Stimulated activated CD4-positive, alpha-beta T cell treated with anti-CD3 and anti-CD28 coated beads, Interleukin-15, amount 100 ng/mL, for 1 hour (primary cell): ENCODE measurements at places on chromosomes 16 and 17.

- DNase-seq: no peak
These were observed 156.8 kb upstream of the CHMP6 start for GRCh38 chr17:80834893-80835275.

- DNase-seq: no peak
These were observed 939.9 kb upstream of the SOX9 start for GRCh38 chr17:71180801-71181385.

DNA sequence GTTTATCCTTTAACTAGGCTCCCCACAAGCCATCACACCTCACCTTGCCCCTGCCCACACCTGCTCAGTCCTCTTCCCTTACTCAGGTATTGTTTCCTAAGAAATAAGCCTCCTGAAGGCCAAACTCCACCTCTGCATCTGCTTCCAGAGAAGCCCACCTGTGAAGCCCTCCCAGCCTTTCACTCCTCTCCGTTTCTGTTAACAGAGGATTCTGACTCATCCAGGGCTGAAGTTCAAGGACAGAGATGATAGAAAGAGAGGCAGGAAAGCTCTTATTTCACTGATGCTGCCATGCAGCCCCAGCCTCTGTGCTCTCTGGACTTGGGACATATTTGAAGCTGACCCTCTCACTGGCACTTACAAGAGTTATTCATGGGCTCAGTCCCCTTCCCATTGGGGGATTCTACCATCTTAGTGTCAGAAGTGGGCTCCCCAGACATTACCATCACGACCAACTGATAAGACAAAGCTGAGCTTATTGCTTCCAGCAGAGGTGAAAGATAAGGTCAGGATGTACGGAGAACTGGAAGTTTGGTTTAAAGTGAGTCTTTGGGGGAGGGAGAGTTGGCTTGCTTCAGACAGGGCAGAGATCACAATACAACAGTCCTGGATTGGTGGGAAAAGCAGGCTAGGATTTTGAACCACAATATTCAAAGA, 35.3 kb upstream of the XYLT2 start:
- no peak for DNase-seq

GRCh38 chr17:82274134-82275020, 877 bp upstream of the CSNK1D start:
- no peak for DNase-seq

- no peak for DNase-seq
These were observed 684 bp upstream of the RSAD1 start for GRCh38 chr17:50477976-50478375.

DNA sequence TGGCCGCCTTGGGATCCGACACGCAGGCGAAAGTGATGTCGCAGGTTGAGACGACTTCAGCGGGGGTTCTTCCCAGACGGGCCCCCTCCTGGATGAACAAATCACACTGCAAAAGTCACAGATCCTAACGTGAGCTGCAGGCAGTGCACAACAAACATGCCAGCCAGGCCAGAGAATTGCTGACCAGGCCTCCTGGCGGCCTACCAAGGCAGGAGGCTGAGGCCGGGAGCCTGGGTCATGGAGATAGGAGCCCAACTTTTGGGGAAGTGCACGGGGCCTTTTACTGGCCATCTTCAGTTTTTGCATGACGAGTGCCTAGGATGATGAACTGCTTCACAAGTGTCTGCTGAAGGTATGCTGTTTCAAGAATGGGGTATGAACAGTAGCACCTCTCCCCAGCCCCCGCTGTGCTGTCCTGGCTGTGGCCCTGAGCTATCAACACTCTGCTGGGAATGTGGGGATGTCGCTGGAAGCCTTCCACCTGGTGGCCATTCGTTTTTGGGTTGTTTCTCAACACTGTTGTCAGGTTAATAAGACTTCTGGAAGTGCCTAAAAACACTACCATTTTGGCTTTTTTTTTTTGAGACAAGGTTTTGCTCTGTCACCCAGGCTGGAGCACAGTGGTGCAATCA, 12.2 kb upstream of the ROGDI start:
- no peak for DNase-seq

DNA sequence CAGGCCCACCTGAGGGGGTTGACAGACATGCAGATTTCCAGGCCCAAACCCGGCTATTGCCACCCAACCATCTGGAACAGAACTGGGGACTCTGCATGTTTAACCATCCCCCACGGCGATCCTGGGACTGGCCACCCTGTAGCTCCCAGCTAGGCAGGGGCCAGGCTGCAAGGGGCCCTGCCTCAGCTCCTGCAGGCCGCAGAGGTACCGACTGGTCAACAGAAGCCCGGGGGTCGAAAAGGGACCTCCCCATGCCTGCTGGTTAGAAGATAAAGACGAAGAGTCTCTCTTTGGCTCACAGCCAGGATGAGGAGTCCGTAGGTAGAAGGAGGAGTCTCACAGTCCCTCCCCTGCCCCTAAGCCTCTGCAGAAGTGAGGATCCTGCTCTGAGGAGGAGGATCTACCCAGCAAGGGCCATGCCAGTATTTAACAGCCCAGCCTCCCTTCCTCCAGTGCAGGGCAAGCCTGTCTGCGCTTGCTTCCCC, 223.4 kb upstream of the TNRC6C start:
- no peak for DNase-seq

- no peak for DNase-seq
These were observed 21.1 kb downstream of the KCTD19 start for GRCh38 chr16:67305216-67306071.

GRCh38 chr17:79624718-79625478, 14.0 kb upstream of the RBFOX3 start:
- DNase-seq: no peak

- no peak for DNase-seq
These were observed 21.7 kb downstream of the LRRC75A start for GRCh38 chr17:16470265-16470664.

DNA sequence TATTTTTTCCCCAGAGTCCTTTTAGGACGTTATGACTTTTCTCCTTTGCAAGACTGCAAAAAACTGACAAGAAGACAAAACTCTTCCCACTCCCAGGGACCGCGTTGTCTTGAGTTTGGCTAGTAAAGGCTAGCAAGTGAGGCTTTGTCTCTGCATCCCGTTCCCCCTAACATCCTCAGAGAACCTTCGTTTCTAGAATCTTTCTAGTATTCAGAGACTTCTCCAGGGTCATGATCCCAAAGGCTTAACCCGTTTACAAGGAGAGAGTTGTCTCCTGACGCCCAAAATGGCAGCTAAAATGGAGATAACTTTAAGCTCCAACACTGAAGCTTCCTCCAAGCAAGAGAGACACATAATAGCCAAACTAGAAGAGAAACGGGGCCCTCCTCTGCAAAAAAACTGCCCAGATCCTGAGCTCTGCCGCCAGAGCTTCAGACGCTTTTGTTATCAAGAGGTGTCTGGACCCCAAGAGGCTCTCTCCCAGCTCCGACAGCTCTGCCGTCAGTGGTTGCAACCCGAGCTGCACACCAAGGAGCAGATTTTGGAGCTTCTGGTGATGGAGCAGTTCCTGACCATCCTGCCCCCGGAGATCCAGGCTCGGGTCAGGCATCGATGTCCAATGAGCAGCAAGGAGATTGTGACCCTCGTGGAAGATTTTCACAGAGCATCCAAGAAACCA, 843 bp downstream of the ZNF174 start:
- no peak for DNase-seq

DNA sequence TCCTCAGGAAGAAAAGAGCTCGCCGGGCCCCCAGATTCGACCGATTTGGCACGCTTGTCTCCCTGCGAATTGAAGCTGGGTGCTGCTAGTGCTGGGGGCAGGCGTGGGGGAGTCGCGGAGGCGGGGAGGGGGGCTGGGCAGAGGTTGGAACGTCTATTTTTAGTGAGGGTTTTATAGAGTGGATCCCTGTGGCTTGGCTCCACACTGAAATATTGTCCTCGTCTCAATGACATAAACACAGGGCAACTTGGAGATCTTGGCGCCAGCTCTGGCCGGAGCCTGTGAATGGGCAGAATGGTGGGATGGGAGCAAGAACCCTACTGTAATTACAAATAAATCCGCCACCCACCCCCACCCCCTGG, 15.7 kb upstream of the NOG start:
- DNase-seq: no peak

- no peak for DNase-seq
These were observed 6.2 kb downstream of the AKAP1 start for GRCh38 chr17:57091186-57091618.

DNA sequence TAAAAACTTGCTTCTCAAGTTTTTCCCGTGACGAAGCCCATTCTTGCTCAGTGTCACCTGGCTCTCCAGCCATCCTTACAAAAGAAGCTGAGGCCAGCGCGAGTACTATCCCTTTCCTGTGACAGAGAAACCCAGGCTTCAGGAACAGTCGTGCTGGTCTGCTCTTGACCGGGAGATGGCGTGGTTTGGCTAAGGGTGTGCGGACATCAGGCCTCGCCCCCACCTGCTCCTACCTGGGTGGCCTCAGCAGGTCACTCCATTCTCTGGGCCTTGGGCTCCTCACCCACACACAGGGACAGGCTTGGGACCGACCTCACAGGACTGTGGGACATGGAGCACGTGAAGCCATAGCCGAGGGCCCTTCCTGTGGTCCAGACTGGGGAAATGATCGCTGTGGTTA, 75.2 kb upstream of the CIBAR2 start:
- DNase-seq: no peak

DNA sequence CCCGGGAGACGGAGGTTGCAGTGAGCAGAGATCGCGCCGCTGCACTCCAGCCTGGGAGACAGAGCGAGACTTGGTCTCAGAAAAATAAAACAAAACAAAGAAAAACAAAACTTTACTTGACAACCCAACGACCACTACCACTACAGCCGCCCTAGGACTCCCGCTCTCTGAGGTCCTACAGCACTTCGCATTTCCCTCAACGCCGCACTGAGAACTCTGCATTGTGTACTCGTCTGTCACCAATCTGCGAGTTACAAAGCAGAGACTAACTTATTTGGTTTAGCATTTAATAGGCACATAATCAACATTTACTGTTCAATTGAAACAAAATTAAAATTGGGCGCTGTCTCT, 479 bp upstream of the ZNF207 start:
- DNase-seq: no peak

GRCh38 chr17:10059684-10060211, 138.7 kb downstream of the GAS7 start:
- DNase-seq: no peak
